Brain pericyte (primary cell): ENCODE measurements at places on chromosomes 11 and 22.

DNA sequence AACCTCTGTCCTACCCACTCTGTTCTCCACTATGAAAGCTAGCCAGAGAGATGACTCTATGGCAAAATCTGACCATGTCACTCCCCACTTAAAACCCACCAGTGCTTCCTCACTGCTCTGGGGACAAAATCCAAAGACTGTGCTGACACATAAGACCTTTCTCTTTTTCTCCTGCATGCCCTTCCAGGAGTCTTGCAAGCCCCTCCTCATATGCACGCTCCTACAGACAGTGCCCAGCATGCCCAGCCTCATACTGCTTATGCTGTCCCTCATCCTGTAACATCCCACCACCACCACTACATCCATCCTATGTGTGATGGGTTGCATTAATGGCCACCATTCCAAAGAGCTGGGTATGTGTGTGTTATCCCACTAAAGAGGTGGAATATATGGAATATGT lies 118.3 kb downstream of the BUD13 start:
- no peak for DNase-seq

DNA sequence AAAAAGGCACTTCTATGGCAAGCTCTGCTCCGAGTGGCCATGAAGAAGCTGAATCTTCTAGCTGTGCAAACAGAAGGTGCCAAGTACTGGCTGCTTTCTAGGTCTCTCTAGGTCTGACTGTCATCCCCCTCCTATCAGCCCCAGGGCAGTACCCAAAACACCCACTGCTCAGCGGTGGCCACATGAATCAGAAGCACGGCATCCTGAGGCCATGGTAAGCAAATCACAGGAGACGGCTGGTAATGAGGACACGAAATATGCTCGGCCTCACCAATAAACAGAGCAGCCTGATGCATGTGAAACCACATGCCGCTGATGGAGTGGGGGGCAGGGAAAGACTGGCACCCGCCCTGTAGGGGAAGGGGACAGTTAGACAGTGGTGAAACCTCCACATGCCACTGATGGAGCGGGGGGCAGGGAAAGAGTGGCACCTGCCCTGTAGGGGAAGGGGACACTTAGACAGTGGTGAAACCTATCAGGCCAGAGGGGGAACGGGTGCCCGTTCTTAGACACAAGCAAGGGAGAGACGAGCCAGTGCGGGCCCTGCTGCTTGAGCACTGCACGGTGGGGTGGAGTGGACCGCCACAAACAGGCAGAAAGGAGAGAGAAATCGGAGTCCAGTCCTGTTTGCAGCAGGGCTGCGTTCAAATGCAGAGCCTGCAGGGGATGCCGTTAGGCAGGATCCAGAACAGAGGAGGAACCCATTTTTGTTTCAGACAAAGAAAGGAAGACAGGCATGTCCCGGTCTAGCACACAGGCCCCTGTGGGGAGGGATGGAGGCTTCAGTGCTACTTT lies 29.9 kb upstream of the MOB2 start:
- no peak for DNase-seq

DNA sequence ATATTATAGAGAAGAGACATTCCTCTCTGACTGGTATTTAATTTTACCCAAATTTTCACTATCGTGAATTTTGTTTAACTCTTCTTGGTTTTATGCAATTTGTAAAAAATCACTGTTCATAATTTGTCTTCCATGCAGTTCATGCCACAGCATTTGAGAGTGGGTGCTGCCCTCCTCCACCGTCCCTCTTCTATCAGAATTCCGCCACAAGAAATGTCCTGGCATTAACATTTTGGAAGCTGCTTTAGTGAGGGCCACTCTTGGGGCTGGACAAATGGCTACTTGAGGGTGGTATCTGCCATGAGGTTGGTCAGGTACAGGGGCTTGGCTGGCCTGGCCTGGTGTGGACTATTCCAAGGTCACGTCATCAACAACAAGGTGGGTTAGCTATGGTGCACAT lies 68.3 kb upstream of the CLDN5 start:
- no peak for DNase-seq

GRCh38 chr11:68756171-68756766 lies 4.9 kb upstream of the TESMIN start:
- DNase-seq: no peak

GRCh38 chr22:38927033-38927781 lies 30.2 kb upstream of the APOBEC3A start:
- DNase-seq: no peak

DNA sequence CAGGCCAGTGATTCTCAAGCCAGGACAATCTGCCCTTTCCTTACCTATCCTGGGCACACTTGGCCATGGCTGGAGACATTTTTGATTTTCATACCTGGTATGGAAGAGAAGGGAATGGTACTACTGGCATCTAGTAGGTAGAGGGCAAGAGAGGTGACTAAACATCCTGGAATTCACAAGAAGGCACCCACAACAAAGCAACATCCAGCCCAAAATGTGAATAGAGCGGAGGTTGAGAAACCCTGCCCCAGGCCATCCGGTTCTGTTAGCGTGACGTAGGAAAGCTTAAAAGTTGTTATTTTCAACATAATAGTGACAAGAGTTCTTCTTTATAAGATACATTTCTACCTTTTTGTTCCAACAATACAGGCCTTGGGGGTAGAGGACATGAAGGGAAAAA lies 114.9 kb upstream of the ALX4 start:
- DNase-seq: no peak

DNA sequence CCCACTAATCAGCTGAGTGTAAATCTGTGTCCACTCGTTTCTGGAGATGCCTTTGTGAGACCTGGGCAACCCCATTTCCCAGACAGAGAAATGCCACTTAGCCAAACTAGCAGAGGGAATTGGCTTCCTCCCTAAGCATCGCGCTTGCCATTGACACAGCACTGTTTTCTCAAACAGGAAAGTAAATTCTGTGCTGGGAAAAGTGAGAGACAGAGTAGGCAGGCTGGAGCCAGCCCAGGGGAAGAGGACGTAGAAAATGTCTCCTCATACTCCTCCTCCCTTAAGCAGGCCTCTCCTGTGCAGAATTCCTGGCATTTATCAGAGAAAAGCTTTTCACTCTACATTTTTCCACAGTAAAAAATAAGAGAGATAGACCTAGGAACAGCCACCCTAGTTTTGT lies 99.1 kb upstream of the AMOTL1 start:
- no peak for DNase-seq

DNA sequence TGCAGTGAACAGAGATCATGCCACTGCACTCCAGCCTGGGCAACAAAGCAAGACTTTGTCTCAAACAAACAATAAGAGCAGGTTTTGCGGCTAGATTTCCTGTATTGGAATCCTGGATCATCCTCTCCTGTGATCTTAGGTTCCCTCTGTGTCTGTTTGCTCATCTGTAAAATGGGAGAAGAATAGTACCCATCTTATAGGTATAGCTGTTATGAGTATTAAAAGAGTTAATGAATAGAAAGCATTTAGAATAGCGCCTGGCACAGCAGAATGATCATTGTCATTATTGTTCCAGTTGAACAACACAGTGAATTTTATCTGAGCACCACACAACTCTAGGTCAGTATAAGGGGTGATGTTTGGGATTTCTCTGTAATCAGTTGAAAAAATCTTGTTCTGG lies 10.8 kb downstream of the MARK2 start:
- DNase-seq: no peak

GRCh38 chr11:13145461-13145860 lies 132.1 kb upstream of the BMAL1 start:
- DNase-seq: no peak

DNA sequence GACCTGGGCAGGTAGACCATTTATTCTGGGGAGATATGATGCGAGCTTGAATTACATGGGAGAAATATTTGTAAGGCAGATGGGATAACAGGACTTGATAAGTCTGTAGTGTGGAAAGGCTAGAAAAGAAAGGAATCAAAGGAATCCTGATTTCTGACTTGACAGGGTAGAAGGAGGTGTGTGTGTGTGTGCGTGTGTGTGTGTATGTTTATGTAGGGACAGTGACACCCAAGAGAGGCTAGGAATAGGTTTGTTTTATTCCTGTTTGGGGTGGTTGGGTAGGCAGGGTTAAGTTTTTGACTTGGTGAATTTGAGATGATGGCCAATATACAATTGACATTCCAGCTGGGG lies 390 bp upstream of the HTATIP2 start:
- DNase-seq: no peak

DNA sequence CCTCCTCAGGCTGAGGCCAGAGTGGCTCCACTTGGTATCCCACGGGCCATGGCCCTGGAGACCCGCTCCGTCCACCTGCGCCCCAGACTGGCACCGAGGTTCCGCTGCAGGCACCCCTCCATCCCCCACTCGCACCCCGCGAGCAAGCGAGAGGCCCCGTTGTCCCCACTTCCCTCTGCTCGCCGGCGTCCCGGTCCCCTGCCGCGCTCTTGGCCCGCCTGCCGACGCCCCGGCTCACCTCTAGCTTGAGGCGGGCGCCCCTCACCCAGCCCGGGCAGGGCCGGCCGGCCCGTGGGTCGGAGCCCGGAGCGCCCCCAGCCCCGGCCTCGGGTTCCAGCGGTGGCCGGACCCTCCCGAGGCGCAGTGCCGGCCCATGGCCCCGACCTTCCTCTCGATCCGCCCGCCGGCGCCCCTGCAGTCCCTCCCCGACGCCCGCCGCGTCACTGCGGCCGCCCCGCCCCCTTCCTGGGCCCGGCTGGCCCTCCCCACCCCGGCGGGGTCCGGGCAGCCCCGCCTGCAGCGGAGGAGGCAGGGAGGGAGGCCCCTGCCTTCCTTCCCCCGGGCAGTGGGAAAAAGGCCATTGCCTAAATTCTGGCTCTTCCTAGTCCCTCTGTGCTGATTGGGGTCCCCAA lies at the start of gene PITPNM1:
Gene PITPNM1, minus strand, starts transcription at position 414 of the 632 bp plus-strand sequence. CDS start 1,183 bp downstream, outside the sequence.
- no peak for DNase-seq

DNA sequence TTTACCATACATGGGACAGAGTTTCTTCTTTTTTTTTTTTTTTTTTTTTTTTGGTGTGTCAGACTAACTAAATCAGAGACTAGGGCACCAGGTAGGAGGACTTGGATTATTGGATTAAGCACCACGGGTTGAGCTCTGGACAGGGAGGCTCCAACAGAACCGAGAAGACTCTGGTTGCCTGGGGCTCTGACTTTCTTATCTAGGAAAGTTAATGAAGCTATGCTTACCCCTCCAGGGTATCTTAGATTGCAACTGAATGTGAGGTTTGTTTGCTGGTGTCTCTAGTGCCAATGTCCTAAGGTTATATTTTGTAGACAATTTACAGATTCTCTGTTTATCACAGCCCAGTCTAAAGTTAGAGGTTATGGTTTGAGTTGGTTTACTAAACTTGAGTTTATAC lies 18.1 kb downstream of the ETS1 start:
- no peak for DNase-seq

DNA sequence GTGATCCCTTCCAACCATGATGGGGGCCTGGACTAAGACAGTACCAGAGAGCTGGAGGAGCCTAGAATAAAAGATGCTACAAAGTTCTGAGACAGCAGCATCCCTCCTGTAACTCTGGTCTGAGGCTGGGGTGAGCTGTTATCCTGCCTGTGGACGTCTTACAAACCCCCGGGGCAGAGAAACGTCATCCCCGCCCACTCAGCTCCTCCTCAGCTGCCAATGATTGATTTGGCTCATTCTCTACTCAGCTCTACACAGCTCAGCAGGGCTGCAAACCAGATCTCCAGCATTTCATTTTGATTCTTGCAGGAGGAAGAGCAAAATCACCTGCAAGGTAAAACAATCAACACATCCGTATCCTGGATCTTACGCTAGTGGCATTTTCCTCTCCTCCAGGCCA lies 55.5 kb downstream of the CSNK2A3 start:
- no peak for DNase-seq

DNA sequence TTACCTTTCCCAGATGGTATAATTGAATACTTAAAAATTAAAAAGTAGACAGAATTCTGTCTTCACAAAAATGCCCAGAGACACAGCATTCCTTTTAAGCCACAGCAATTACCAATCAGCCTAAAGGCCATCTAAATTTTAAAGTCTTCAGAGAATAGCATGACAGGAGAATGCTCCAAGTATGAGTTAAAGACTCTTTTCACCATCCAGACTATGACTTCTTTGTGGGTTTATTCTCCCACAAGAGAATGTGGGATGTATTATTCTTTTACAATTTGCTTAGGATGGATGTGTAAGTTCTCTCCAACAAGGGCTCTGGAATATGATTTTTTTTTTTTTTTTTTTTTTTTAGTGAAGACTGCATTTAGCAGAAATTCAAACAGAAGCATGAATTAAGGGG lies 249.9 kb downstream of the TTC28 start:
- no peak for DNase-seq

DNA sequence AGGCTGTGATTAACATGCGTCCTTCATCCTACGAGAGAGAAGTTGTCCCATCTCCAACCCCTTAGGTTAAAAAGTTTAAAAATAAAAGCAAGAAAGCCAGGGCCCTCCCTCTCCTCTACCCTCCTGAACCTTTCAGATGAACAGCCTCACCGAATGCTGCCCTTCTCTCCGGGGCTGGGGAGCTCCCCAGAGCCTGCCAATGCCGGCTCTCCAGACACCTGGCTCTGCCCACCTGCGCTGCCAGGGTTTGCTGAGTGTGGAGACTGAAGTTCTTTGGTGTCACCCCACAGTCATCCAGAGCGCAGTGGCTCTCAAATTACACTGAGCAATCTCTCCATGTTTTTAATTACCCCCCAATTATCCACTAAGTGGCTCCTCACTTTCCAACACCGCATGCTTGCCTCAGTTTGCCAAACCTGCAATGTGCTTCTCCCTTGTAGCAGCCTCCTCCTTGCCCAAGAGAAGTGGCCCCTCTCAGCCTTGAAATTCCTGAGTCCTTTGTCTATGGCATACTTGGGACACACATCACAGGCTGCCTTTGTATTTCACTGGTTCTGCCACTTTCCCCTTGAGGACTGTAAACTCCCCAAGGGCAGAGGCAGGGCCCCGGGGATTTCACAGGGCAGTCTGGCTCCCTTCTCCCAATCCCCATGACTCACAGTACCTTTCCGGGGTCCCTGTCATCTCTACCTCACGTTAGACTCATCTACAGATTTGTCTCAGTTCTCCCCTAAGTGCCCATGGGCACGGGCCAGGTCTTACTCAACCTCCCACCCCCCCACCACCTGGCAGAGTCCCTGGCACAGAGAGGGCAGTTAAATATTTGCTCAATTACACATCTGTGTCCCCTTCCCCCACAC lies 2.0 kb downstream of the MYH9 start:
- DNase-seq: no peak

- no peak for DNase-seq
Measured at GRCh38 chr22:42919199-42919598, 62.1 kb upstream of the ARFGAP3 start.
